ENCODE measurements at places on chromosomes 5 and 9. TPM values are rescaled to one million over a fixed set of nuclear protein-coding genes. Genes with fewer than 3 reads are reported as not detected.

DNA sequence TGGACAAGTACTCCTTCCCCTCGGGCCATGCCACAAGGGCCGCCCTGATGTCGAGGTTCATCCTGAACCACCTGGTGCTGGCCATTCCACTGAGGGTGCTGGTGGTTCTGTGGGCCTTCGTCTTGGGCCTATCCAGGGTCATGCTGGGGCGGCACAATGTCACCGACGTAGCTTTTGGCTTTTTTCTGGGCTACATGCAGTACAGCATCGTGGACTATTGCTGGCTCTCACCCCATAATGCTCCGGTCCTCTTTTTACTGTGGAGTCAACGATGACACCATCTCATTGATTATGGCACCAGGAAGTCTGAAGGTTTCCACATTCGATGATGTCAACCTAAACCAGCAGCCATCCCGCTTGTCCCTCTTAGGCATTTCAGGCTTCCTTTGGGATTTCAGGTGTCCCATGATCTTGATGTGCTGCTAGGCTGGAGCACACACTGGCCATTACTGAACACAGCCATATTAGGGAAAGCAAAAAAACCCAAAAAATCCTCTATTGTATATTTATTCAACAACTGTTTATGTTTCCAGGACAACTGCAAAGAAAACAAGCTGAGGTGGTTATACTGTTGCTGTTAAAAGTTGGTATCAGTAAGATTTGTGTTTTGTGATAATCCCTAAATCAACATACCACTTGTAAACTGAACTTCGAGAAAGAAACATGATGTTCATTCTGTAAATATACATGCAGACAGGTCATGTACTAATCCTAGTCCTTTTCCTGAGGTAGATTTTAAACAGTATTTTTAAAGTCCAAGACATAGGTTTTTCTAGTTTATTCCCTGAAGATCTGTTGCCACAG is 1.1 kb downstream of the PLPP6 start:
- no peak for DNase-seq

GRCh38 chr9:124716808-124717207 is 54.3 kb downstream of the NR6A1 start:
- no peak for DNase-seq

- DNase-seq, result no peak
Measured at GRCh38 chr5:4906786-4907185, 233.3 kb upstream of the ADAMTS16 start.

DNA sequence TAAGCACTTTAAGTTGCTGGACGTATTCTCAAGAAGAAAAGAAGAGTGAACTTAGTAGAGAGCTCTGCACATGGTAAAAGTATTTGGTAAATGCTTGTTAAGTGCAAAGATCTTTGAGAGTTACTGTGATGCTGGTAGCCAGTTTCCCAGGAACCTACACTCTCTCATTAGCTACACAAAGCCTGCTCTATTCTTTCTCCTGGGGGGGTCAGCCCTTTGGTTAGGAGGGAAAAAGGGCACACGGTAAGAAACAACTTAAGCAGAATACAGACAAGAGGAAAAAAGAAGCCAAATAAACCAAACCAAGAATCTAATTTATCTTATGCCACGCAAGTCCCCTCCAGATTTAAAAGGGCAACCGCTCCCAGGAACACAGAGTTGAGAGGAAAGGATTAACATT is 1100.1 kb upstream of the CDH10 start:
- DNase-seq, result peak; percentile 52

DNA sequence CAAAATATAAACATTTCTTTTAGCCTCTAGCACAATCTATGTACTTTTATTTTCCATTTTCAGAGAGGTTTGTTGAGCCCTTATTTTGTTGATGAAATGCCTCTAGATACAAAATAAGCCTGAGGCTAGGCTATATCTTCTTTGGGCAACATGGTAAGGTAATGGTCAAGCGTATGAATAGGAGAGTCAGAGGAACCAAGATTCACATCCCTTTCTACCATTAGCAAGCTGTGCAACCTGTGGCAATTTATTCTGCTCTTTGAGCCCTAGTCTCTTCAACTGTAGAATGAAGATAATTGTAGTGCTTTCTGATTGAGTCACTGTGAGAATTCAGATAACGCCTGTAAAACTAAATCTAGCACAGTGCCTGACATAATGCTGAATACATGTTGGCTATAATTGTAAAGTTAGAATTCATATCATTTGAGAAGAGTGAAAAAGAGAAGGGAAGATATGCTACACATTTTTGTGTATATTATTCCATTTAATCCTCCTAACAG is 412.5 kb downstream of the CCDC171 start:
- no peak for DNase-seq

Gene UNC5A
- 1.8 TPM for total RNA-seq

Gene BNC2
- total RNA-seq, result 4.3 TPM

GRCh38 chr5:111197523-111197922 is 26.7 kb upstream of the CAMK4 start:
- DNase-seq, result peak; percentile 52

Measured in endodermal cell (in vitro differentiated cells).